ENCODE measurements at places on chromosomes 12 and 14. TPM values are rescaled to one million over a fixed set of nuclear protein-coding genes. Genes with fewer than 3 reads are reported as not detected.
A peak's percentile ranks its signal among the peaks of the same experiment; 100 is the strongest.

- no peak for DNase-seq
Observed at GRCh38 chr14:60965402-60965801, 15.5 kb downstream of the TRMT5 start.

SIX4 gene
- 41.6 TPM for total RNA-seq

DNA sequence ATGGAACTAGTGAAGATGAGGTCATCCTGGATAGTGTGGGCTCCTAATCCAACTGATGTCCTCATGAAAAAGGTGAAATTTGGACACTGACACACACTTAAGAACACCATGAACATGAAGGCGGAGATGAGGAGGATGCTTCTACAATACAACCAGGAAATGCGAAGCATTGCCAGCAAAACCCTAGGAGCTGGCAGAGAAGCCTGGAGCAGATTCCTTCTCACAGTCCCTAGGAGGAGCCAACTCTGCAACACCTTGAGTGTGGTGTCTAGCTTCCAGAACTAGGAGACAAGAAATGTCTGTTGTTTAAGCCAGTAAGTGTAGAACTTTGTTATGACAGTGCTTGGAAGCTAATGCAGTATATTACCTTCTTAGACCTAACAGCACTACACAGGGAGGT is 191.9 kb upstream of the PWP1 start:
- DNase-seq = no peak

GRCh38 chr12:21350975-21351374 is 16.3 kb upstream of the SLCO1A2 start:
- no peak for DNase-seq

- no peak for DNase-seq
Observed at GRCh38 chr12:30902596-30902995, 24.0 kb upstream of the TSPAN11 start.

- DNase-seq = no peak
Observed at GRCh38 chr12:102526656-102527055, 46.3 kb upstream of the IGF1 start.

OTX2 gene
- total RNA-seq = 30.1 TPM

GRCh38 chr12:55416961-55417360 is 9.1 kb upstream of the OR6C76 start:
- no peak for DNase-seq

GRCh38 chr12:1974812-1975211 is 29.4 kb downstream of the DCP1B start:
- no peak for DNase-seq

MANSC1 gene
- total RNA-seq = 10.6 TPM

MAGOHB gene
- 37.0 TPM for total RNA-seq

GRCh38 chr14:78090864-78091263 is 79.3 kb upstream of the NRXN3 start:
- no peak for DNase-seq

DNA sequence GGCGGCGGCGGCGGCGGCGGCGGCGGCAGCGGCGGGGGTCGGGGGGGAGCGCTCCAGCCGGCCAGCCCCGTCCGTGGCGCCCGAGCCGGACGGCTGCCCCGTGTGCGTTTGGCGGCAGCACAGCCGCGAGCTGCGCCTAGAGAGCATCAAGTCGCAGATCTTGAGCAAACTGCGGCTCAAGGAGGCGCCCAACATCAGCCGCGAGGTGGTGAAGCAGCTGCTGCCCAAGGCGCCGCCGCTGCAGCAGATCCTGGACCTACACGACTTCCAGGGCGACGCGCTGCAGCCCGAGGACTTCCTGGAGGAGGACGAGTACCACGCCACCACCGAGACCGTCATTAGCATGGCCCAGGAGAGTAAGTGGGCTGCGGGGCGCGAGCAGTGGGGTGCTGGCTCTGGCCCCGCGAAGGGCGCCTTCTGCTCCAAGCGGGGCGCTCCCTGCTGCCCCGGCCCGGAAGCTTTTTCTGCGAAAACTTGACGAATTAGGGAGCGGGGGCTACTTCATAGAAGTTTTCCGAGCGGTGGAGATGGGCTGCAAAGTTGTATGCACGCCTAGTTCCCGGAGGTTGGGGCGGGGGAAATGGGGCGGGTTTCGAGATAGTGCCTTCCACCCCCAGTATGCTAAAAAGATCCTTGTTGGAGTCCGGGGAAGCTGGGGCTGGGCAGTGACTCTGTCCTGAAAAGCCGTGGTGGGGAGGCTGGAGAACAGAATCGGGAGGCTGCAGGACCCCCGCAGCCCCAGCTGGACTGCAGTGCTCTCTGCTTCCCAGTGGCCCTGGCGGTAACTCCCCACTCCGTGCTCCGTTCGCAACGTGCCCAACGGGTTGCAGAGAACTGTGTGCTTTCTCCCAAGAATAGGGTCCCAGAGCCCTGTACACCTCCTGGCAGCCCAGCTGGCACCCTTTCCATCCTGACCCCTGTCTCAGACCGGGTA is 751 bp downstream of the GDF11 start:
- DNase-seq = peak; percentile 67

DNA sequence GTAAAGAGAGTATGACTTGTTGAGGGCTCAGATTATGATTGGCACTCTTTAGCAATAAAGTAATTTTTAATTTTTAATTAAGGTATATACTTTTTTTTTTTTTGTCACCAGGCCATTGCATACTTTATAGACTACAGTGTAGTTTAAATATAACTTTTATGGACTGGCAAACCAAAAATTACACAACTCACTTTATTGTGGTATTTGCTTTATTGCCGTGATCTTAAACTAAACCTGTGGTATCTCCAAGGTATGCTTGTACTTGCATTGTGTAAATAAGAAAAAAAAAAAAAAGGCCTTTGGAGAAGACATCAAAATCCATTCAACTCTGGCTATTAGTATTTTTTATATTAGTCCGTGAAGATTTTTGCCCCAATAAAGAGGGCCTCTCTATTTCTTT is 646.7 kb upstream of the FOXG1 start:
- DNase-seq = no peak

DNA sequence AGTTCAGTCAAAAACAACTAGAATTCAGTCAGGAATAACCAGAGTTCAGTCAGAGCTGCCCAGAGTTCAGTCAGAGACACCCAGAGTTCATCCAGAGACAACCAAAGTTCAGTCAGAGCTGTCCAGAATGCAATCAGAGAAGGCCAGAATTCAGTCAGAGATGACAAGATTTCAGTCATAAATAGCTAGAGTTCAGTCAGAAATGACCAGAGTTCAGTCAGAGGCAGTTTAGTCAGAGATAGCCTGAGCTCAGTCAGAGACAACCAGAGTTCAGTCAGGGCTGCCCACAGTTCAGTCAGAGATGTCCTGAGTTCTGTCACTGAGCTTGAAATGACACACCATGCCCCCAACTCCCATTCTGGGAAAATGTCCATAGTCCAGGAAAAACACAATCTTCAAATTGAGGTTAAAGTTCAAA is 1102.8 kb downstream of the BCL11B start:
- DNase-seq = no peak

DNA sequence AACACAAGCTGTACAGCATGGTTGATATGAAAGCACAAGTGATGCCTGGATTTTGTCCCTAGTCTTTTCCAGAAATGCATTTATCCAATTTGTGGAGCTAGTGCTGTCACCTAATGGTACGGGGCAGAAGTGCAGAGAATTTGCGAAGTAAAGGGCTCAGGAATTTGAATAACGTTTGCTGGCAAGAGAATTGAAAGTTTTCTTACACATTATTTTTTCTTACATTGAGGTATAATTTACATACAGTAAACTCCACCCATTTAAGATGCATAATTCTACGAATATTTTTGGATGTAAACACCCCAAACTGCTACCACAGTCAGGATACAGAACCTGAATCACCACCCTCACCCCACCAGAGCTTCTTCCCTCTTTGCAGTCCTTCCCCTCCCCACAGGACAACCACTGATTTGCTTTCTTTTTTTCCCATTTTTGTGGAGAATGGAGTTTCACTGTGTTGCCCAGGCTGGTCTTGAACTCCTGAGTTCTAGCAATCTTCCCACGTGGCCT is 3.5 kb downstream of the AICDA start:
- peak; percentile 33 for DNase-seq

- DNase-seq = no peak
Observed at GRCh38 chr14:88879022-88879421, 54.6 kb downstream of the TTC8 start.

DNA sequence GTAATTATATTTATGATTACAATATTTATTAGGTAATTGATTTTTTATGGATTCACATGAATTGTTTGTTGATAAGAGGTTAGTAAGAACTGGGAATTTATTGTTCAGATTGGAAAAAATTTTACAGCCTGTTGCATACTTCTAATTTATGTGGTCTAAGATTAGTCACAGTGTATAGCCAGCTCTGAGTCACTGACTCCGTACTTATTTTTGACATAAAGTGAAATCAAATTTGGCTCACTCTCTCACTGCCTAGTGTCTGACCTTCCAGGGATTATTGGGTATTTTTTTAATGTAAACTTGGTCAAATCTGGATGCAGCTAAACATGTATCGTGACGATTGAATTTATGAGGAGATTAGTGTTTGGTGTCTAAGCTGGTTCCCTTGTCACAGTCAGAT is 109.3 kb downstream of the PTPRQ start:
- no peak for DNase-seq
